ENCODE measurements at places on chromosomes 3 and 15.
A peak's percentile ranks its signal among the peaks of the same experiment; 100 is the strongest.

DNA sequence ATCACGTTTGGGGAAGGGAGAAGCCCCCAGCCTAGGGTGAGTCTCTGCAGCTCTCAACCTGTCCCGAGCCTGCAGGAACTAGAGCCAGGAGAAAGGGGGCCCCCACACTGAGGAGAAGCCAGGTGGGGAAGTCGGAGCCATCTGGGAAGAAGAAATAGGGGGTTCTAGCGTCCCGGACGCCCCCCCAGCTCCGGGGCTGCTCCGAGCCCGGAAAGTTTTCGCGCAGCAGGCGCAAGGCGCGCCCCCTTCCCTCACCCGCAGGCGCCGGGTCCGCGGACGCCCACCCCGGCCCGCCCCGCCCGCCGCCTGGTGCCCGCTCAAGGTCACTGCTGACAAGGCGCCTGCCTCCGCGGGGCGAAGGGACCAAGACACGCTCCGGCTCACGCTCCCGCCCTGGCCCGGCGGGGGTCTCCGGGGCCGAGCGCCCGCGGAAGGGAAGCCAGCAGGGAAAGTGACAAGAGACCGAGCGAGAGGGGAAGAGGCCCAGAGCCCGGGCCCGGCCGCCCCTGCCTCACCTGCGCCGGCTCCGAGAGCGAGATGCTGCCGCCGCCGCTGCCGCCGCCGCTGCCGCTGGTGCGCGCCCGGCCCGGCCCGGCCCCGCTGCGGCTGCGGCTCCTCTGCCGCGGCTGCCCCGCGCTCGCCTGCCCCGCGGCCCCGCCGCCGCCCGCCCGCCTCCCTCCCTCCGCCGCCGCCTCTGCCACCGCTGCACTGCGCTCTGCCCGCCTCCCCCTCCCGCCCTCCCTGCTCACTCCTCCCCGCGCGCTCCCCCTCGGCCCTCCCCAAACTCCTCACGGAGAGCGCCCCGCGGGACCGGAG, 108.4 kb upstream of the SLC6A11 start:
- H3K27me3 ChIP-seq = no peaks in the 10 kb centered on the region
- H3K4me1 ChIP-seq = no peaks in the 10 kb centered on the region
- H3K4me3 ChIP-seq = no peak overlapping the region

GRCh38 chr15:76584868-76585575, 248.4 kb downstream of the ISL2 start:
- no peaks in the 10 kb centered on the region for H3K27me3 ChIP-seq
- no peaks in the 10 kb centered on the region for H3K36me3 ChIP-seq
- H3K27ac ChIP-seq = no peak overlapping the region
- H3K4me3 ChIP-seq = no peak overlapping the region
- H3K4me1 ChIP-seq = peaks cover 6% of the 10 kb centered on the region

GRCh38 chr15:66489179-66489791, 8.3 kb downstream of the SNAPC5 start:
- no peak overlapping the region for H3K4me3 ChIP-seq
- no peaks in the 10 kb centered on the region for H3K27me3 ChIP-seq
- no peak for DNase-seq
- H3K36me3 ChIP-seq = no peaks in the 10 kb centered on the region
- no peaks in the 10 kb centered on the region for H3K4me1 ChIP-seq

- no peak for DNase-seq
- H3K27me3 ChIP-seq = no peaks in the 10 kb centered on the region
- no peaks in the 10 kb centered on the region for H3K36me3 ChIP-seq
- peak overlapping the region; percentile 53 for H3K27ac ChIP-seq
- peaks cover 37% of the 10 kb centered on the region for H3K4me1 ChIP-seq
- H3K4me3 ChIP-seq = no peak overlapping the region
Measured at GRCh38 chr3:195159814-195160165, 111.2 kb downstream of the XXYLT1 start.

GRCh38 chr15:53580366-53580765, 179.1 kb downstream of the WDR72 start:
- DNase-seq = no peak
- no peaks in the 10 kb centered on the region for H3K36me3 ChIP-seq
- no peak overlapping the region for H3K27ac ChIP-seq
- H3K4me3 ChIP-seq = no peak overlapping the region
